ENCODE measurements at places on chromosomes 2 and 18.
A peak's percentile ranks its signal among the peaks of the same experiment; 100 is the strongest.

DNA sequence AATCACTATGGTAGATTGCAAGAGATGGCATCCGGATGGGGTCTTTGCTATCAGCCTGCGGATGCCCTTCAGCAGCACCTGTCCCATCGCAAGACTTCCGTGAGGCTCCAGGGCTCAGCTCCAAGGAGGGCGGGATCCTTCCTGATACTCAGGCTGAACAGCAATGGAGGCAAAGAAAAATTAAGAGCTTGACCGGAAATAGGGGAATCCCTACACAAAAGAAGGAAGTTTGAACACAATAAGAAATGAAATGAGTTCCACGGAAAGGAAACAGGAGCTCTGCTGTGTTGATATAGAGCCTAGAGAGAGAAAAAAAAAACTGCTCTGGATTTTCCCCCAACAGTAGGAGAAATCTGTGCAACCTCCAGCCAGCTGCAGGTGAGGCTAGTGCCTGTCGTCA lies 91.9 kb downstream of the ARL4C start:
- no peak for DNase-seq

GRCh38 chr18:24322584-24323136 lies 75.0 kb downstream of the OSBPL1A start:
- DNase-seq = no peak

- DNase-seq = no peak
These were observed 236.4 kb downstream of the HDAC4 start for GRCh38 chr2:239164335-239164871.

DNA sequence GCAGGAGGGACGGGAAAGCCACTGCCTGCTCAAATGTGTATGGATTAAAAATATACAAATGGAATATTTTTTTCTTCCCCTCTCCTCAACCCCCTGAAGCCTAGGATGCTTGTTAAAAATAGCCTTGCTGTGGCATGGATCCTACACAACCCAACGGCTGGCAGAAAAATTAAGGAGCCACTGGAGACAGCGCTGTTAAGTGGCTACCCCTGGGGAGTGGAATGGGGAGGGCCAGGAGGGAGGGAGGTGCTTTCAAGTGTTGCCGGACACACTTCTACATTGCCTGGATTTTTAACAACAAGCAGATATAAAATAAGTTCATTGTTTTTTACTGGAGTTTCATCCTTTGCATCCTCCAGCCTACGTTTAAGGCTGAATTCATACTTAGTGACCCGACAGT lies 66.6 kb downstream of the ZBTB7C start:
- DNase-seq = no peak

- peak; percentile 73 for DNase-seq
These were observed 62.8 kb upstream of the NEUROD1 start for GRCh38 chr2:181742922-181743722.

GRCh38 chr18:39299152-39299551 lies 1733.6 kb upstream of the CELF4 start:
- no peak for DNase-seq

DNA sequence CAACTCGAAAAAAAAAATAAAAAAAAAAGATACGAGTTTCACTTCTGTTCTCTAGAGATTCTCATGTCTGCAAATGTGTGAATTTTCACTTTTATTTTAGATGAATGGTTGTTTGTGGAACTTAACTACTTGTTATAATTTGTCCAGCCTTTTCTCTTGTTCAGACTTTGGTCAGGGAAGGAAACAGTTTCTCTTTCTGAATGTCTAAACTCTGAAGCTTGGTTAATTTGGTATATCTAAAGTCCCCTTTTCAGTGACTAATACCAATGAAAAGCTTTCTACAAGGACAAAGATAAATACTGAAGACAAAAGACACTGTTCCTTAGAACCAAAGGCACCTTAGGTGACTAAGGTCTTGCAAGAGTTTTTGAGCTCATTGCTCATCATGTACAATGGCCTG lies 144.4 kb upstream of the PIEZO2 start:
- DNase-seq = no peak

- no peak for DNase-seq
These were observed 27.8 kb upstream of the C2orf74 start for GRCh38 chr2:61134141-61134540.

DNA sequence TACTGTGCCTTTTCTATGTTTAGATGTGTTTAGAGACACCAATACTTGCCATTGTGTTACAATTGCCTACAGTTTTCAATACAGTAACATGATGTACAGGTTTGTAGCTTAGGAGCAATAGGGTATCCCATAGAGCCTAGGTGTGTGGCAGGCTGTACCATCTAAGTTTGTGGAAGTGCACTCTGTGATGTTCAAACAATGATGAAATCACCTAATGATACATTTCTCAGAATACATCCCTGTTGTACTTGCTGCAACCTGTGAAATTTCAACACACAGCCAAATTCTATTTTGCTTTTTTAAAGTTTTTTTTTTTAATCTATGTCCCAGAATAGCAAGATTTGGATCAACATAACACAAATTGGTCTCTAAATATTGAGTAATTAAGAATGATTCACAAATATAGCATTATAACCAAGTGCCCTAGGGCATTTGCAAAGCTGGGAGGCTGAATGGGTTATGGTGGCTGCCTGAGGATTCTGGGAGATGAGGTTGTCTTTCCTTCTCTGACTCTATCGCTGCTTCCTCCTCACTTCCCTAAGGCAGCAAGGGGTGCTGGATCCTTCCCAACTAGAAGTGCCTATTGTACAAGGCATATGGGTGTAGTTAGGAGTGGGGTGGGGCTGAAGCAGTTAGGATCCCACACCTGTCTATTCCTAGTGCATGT lies 78.3 kb downstream of the SKA1 start:
- DNase-seq = no peak

DNA sequence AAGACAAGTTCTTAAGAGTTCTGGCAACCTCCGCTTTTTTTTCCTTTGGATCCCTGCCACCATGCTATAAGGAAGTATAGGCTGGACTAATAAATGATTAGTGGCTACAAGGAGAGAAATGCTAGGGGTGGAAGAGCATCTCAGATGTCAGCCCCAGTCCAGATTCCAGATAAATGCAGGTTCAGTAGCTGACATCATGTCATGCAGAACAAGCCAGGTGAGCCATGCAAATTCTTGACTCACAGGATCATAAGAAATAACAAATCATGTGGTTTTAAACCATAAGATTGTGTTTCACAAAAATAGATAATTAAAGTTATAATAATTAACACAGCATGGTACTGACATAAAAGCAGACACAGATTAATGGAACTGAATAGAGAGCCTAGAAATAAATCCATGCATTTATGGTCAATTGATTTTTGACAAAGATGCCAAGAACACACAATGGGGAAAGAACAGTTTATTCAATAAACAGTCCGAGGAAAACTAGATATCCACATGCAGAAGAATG lies 152.9 kb upstream of the SESTD1 start:
- no peak for DNase-seq

DNA sequence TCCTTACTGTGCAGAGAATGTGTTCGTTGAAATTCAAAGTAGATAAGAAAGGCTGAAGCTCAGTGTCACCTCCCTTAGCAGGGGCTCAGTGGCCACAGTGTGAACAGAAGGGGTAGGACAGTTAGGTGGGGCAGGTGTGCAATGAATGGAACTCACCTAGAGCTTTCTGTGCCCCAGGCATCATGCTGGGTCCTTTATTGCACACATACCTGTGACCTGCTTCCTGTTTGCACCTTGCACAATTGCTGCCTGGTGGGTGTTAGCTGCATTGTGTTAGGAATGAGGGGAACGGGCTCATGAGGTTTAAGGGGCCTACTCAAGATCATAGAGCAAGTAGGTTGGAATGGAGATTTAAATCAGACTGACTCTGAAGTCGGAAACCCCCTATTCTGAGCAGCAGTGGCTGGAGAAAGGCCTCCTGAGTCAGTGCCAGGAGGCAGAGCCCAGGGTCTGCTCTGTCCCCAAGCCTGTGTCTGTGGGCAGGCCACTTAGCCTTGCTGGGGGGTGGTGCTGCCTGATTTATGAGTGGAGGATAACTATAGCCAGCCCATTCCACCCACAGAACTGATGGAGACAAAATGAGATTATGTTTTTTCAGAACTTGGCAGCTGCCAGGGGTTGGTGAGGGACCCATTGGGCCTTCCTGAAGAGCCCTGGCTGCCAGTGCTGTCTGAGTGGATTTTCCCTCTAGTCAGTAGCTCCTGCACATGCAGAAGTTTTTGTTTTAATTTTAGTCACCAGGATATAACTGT lies 76.2 kb downstream of the NPAS2 start:
- no peak for DNase-seq
